Melanocyte of skin (primary cell): ENCODE measurements at places on chromosomes 5 and 9. TPM values are rescaled to one million over a fixed set of nuclear protein-coding genes. Genes with fewer than 3 reads are reported as not detected.

The LCN12 gene
- not detected in 2 replicates for total RNA-seq

The TMEM161B gene
- total RNA-seq: 30.6 and 33.4 TPM in 2 replicates

The COL27A1 gene
- 21.8 and 46.1 TPM in 2 replicates for total RNA-seq

The RXFP3 gene
- not detected in 2 replicates for total RNA-seq

The DAB2 gene
- total RNA-seq: 250 and 280 TPM in 2 replicates

The TYRP1 gene
- total RNA-seq: 6,402 and 6,617 TPM in 2 replicates

The CTXN3 gene
- not detected in 2 replicates for total RNA-seq

The PCDHGA4 gene
- 0.67 and 1.5 TPM in 2 replicates for total RNA-seq

The PRLR gene
- total RNA-seq: 0.34 TPM in 1 of 2 replicates, not detected in the other

The KLHL3 gene
- total RNA-seq: 2.2 and 5.5 TPM in 2 replicates

The SV2C gene
- under 0.01 TPM in 2 replicates for total RNA-seq

The CARD9 gene
- total RNA-seq: 0.33 and 0.62 TPM in 2 replicates

The TNFSF15 gene
- total RNA-seq: under 0.01 TPM in 1 of 2 replicates, not detected in the other

The SNX24 gene
- total RNA-seq: 31.0 and 110 TPM in 2 replicates

The IGIP gene
- total RNA-seq: 1.7 and 5.8 TPM in 2 replicates

The BTF3 gene
- 217 and 319 TPM in 2 replicates for total RNA-seq

The TLR4 gene
- 28.7 and 43.7 TPM in 2 replicates for total RNA-seq

The ROPN1L gene
- 0.34 and 0.36 TPM in 2 replicates for total RNA-seq

The ESM1 gene
- total RNA-seq: not detected in 2 replicates

The WDR38 gene
- total RNA-seq: not detected in 2 replicates
